ENCODE measurements at places on chromosomes 1 and 21.

DNA sequence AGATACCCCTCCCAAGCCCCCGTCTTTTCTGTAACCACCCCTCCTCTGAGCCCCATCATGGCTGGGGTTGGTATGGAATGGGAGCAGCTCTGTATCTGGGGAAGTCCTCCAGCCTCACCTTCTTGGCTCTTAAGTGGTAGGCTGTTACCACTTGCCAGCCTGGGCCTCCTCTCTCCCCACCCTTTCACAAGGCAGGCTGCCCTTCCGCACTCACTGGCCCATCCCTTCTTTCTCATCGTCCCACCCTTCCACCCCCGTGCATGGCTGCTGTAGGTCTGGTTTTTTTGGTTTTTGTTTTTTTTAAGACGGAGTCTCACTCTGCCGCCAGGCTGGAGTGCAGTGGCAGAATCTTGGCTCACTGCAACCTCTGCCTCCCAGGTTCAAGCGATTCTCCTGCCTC lies 5.2 kb downstream of the CYB561D1 start:
- no peak for DNase-seq

DNA sequence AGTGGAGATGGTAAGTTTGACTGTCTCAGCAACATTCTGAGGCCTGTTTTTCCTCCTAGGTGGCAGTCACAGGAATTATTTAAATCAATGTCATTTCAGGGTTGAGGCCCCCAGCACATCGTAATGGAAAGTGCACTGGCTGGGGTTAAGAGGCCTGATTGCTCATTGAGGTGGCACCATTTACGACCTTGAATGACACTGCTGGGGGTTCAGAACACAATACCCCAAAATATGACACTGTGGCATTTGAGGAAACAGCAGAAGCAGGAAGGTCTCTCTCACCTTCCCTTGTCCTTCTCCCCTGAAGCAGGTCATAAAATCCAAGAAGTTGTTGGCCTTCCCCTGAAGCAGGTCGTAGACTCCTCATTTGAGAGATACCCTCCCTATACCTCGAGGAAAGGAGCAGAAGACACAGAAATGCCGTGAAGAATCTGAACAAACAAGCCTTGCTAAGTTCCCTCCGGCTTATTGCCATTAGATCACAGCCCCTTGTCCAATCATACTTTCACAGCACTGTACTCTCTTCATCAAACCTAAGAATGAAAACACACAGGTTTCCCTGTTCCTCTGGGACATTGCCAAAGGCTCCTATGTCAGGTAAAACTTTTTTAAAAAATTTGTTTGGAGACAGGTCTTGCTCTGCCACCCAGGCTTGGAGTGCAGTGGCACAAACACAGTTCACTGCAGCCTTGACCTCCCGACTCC lies 71.3 kb downstream of the S1PR1 start:
- DNase-seq: no peak

DNA sequence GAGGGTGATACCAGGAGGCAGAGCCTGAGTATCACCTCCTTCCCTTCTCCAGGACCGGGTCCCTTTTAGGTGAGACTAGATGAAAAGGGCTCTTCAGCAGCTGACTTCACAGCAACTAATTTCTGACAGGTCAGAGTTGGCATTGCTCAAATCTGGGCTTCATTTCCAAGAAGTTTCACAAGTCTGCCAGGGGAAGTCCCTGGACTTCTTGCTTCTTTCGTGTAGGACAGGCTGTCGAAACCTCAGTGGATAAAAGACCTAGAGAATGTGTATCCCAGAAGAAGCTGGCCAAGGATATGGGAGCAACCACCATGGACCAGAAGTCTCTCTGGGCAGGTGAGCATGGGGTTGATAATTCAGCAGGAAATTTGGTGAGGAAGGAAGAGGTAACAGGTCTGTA lies at the start of gene CHI3L2:
CHI3L2 (plus strand) TSS at position 280 of the 400 bp plus-strand sequence; CDS start at position 297, 17 bp downstream.
- DNase-seq: no peak

- DNase-seq: no peak
Measured at GRCh38 chr1:41535716-41536115, 51.2 kb upstream of the EDN2 start.

- no peak for DNase-seq
Measured at GRCh38 chr1:55204997-55205396, 10.2 kb downstream of the USP24 start.

DNA sequence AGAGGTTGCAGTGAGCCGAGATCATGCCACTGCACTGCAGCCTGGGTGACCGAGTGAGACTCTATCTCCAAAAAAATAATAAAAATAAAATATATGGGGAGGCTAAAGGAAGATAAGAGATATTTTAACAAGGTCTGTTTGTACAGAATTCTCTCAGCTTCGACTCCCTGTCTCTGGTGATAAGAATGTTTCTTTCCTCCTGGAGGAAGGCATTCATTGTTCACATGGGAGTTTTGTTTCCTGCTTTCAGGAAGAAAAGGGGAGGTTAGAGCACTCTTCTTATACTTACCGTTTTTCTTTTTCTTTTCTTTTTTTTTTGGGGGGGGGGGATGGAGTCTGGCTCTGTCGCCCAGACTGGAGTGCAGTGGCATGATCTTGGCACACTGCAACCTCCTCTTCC lies 2.0 kb upstream of the NAXE start:
- DNase-seq: no peak

DNA sequence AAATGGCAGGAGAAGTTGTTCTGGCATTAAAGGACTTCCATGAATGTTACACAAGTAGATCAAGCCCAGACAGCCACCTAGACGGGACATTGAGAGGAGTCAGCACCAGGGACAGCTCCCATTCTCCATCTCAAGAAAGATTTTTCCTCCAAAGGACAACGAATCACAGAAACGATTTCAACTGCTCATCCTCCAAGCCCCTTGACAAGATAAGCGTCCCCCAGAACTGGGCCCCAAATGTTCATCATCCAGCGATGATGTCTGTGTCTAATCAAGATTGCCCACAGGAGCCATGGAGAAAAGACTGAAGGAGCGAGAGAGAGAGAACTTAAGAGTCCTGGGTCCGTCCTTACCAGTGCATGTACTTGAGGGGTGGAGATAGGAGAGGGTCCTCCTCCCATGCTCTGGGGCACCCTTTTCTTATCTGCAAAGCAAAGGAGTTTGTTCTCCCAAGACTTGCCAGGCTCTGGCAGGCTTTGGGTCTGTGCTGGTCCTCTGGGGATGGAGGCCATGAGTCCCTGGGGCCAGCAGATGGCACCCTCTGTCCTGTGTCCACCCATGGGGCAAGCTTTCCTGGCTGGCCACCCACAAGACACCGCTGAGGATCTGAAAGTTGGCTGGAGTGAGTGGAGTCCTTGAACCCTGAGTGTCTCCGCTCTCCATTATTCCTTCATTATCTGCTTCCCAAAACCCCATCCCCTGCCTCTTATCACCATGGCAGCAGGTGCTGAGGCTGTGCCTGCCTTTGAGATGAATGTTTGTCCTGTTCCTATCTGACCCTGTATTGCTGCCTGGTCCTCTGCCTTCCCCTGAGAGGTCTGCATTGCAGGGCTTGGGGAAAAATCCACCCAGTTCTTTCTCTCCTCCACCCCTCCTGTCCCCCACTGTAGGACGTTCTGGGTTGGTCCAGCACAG lies 164.6 kb downstream of the ACTL8 start:
- DNase-seq: no peak

DNA sequence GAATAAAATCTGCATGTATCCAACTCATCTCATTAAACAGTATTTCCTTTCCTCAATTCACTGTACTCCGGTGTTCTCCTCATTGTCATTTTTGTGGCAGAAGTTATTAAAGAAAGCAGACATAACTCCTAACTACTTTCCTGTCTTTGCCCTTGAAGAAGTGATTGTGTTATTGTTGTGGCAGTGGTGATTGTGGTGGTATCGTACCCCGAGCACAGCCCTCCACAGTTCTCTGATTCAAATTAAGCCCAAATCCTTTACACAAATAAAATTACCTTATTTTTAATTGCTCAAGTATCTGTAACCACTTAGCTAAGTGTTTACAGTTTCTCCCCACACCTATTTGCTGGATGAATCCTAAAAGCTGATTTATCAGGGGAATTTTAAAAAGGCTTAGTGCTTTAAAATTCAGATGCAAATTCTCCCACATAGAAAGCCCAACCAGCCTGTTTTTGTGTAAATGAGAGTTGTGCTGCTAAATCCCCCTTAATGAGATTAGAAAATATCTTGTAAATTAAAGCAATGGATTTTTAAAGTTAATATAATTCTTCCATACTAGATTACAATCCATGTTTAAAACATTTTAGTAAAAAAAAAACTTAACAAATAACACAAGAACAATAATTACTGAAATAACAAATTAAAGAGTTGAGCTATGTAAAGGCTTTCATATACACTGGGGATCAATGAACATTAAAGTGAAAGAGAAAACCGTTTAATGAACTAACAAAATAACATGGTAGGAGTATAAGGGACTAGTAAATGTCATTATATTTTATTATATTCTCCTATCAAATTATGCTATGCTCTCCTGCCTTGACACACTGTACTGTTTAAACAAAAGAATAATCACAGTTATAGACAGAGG lies 259.0 kb downstream of the NEGR1 start:
- no peak for DNase-seq

GRCh38 chr1:25392841-25393240 lies 27.8 kb downstream of the RHCE start:
- DNase-seq: no peak

DNA sequence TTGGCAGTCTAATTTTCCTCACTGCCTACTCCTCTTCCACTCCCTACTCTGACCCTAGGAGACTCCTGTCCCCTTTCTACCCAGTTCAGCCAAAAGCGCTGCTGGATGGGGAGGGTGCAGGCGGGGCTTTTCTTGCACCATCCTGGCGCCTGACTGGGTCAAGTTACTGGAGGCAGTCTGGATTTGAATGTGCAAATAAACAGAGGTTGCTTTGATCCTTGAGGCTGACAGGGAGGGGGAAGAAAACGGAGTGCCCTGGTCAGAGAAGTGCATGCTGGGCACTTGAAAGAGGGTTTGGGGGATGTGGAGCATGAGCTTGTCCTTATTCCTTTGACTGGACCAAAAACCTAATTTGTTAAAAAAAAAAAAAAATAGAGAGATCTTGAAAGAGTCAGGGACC lies 76.8 kb upstream of the SOX13 start:
- DNase-seq: peak; percentile 48

Measured in NCI-H1930 (cell line).